CD4-positive, alpha-beta T cell treated with Interleukin-6 at 100 ng/mL for 8 hours (primary cell): ENCODE measurements at places on chromosomes 4 and X.
A peak's percentile ranks its signal among the peaks of the same experiment; 100 is the strongest.

DNA sequence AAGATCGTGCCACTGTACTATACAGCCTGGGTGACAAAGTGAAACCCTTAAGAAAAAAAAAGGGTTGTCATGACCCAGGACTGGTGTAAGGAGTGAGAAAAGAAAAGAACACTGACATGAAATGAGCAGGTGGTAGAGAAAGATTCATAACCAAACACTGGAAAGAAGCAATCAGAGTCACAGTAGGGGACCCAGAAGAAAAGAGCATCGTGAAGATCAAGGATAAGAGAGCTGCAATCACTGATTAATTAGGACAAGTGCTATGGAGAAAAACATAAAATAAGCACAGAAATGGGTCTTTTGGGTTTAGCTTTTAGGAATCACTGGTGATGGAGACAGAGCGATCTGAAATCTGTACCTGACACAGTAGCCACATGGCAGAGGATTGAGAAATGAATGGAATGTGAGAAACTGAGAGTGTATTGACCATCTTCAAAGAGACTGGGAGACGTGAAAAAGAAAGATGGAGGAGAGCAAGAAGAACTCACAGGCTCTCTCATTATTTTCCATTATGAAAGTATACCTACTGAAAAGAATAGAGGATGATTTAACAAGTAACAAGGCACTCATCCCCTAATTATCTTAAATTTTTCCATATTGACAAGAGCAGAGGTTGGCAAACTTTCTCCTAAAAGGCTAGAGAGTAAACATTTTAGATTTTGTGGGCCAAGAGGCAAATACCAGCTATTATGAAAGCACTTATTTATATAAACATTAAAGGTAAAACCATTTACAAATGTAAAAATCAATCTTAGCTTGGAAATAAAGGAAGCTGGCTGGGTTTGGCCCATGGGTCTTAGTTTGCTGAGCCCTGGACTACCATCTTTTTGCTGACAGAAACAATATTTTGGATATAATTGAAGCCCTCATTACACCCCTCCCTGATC lies 7.3 kb downstream of the TMEM154 start:
- no peak for DNase-seq

GRCh38 chrX:77776659-77777058 lies 9.4 kb downstream of the ATRX start:
- DNase-seq, result no peak

DNA sequence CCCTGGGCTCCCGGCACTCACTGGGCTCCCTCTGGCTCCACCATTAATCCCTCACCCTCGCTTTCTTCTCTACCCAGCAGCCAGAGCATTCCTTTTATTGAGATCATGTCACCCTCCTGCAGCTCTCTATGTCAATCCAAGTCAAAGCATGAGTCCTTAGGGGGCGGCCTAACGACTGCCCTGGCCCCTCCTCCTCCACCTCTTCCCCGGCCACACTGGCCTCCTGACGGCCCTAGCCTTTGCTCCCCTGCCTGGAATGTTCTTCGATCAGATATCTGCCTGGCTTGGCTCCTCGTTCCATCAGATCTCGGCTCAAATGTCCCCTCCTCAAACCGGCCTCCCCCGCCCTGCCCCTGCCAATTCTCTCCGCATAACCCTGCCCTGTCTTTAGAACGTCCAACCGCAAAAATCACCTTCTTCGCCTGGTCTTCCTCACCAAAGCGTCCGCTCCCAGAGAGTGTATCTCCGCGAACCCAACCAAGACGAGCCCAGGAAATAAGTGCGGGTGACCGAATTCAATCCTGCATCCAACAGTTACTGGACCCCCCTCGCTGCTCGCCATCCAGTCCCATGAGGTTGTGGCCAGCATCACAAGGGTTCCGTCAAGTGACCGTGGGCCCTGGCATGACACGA lies 722 bp upstream of the PNCK start:
- DNase-seq, result no peak

- no peak for DNase-seq
These were observed 162.0 kb downstream of the RNF150 start for GRCh38 chr4:140971077-140971792.

DNA sequence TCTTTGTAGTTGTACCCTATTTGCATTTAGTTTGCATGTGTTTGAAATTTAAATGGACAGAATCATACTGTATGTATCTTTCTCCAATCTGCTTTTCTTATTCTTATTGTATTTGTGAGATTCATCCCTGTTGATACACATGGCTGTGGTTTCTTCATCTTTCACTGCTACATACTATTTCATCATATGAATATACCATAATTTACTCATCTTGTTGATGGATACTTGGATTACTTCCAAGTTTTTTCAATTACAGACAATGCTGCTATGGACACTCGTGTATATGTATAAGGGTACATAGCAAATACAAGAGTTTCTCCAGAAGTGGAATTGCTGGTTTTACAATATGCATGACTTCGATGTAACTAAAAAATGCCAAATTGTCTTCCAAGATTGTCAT lies 11.8 kb upstream of the KLHL8 start:
- DNase-seq, result no peak

DNA sequence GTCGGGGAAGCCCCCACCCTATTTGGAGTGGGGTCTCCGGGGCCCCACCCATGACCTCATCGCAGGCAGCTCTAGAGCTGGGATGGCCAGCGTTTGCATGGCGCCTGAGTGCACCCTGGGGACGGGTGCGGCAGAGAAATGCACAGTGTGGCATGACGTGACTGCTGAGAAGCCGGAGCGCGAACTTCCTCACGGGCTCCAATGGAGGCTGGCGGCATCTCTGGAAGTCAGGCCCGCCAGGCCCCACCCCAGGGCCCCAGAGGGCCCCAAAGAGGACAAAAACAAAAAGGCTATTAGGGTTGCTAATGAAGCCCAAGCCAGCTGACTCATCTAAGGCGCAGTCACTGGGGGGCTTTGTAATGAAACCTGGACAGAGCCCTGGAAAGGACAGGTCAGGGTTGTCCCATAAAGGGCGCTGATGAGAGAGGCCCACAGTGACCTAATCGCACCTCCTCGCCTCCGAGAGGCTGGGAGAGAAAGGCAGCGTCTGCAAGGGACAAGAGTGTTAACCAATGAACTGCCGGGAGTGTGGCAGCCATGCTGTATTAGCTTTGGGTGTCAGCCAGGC lies 86.0 kb upstream of the C1QTNF7 start:
- no peak for DNase-seq

DNA sequence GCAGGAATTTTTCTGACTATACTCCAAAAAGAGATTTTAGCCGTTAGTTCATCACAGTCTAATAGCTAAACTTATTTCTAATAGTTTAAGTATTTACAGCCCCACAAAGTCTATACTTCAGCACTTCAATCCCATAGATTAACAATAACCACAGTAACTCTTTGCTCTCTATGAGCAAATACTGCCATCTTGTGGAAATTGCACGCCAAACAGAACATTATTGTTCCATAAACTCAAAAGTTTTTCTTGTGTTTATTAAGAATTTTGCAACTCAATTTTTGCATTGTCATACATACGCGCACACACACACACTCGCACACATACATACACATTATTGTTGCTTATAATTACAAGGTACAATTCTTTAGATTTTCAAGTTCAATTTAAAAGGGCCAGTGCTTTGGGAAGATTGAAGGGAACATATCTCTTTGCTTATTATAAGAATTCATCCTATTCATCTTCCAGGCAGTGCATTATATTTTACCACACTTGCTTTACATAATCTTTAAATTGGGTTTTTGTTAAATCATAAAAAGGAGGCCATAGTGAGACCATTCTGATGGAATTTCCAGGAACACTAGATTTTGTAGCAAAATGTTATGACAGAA lies 63.8 kb upstream of the ATOH1 start:
- no peak for DNase-seq

DNA sequence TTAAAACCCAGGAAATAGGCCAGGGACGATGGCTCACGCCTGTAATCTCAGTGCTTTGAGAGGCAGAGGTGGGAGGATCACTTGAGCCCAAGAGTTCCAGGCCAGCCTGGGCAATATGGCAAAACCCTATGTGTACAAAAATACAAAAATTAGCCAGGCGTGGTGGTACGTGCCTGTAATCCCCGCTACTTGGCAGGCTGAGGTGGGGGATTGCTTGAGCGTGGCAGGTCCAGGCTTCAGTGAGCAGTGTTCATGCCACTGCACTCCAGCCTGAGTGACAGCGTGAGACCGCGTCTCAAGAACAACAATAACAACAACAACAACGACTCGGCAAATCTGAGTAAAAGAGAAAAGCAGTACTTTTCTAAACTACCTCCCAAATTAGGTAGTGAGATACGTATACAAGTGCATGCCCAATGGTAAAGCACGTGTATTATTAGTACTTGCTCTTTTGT lies 13.0 kb upstream of the NDUFC1 start:
- DNase-seq, result no peak

- no peak for DNase-seq
These were observed 47.1 kb downstream of the ARHGEF38 start for GRCh38 chr4:105599482-105599881.

DNA sequence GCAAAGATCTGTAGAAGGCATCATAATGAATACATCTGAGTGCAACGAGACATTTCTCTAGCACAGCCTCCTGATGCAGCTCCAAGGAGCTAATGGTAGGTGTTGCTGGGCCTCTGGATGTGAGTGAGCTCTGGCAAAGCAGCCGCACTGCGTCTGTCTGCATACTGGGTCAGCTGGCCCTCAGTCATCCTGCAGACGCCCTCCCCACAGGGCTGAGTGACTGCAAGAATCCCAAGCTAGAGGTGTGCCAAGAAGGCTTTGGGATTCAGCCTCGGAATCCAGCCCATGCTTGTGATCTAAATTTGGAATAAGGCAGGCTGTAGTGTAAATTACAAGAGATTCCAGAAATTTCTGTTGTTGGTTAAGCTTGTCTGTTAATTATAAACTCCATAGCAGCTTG lies 18.5 kb downstream of the HERC3 start:
- DNase-seq, result no peak

GRCh38 chrX:153965406-153965805 lies 6.2 kb downstream of the HCFC1 start:
- DNase-seq, result no peak

DNA sequence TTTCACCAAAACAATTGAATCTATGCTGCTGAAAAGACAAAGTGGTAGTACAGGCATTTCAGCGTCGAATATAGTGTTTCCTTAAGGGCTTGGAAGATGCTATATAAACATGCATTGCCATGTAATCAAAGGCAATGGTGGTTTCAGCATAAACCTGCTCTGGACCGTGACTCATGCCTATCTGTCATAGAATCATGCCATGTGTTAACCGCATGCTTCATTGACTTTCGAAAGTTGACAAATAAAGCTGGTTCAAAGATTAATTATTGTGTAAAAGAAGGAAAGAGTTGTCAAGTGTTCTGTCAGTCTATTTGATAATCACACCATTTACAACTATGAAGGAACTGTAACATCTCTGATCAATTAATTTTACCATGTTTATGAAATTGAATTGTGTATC lies 83.2 kb downstream of the FUNDC1 start:
- DNase-seq, result no peak

DNA sequence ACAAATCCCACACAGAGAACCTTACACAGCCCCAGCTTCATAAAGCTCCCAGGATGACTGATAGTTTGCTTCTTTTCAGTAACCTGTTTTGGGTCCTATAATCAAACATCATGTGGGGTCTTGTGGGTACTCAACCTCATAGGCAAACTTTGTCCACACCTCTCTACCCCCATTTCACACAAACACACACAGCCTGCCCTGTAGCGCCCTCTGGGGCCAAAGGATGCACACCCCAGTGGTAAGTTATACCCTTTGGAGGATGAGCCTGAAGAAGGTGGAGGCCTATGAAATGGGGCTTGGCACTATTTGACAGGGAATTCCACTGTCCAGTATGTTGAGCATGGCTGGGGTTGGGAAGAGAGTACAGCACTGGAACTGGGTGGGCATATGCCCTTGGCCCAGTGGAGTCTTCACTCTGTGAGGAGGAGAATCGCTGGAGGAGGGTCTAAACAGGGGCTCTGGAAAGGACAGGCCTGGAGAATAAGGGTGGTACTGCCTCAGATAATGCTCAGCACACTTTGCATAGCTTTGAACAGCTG lies 30.5 kb upstream of the COL25A1 start:
- no peak for DNase-seq

DNA sequence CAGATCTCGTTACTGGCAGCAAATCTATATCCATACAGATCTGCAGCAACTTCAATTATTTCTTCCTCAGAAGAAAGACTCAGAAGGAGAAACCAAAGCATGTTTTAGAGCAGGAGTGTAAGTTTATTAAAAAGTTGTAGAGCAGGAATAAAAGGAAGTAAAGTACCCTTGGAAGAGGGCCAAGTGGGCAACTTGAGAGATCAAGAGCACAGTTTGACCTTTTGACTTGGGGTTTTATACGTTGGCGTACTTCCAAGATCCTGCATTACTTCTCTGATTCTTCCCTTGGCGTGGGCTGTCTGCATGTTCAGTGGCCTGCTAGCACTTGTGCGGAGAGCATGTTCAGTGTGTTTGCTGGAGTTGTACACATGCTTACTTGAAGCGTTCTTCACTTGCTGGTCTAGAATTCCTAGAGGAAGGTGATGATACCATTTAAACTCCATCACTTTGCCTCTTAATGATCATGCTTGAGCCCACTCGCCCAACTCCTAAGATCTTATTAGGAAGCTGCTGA lies 1114.7 kb upstream of the PABPC4L start:
- no peak for DNase-seq

- DNase-seq, result no peak
These were observed 25.3 kb downstream of the CLNK start for GRCh38 chr4:10659251-10659650.

GRCh38 chr4:80138551-80139538 lies 58.5 kb upstream of the PRDM8 start:
- peak; percentile 83 for DNase-seq

GRCh38 chrX:55815546-55815945 lies 98.0 kb downstream of the RRAGB start:
- no peak for DNase-seq

- no peak for DNase-seq
These were observed 100.7 kb upstream of the AMOT start for GRCh38 chrX:112941209-112941837.

DNA sequence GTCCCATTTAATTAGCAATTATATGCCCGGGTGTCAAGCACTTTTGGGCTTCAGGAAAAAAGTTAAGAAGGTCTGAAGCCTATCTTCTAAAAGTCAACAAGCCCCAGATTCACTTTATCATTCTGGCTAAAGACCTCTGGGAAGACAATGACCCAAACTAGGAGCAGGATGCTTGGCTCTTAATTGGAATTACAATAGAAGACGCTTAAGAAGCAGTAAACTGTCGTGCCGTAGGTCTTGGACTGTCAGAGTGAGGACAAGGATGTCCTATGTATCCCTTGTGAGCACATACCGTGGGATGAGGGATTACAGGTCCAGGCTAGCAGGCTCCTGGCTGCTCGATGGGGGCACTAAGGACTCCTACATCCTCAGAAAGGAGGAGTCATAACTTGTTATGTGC lies 3.2 kb upstream of the ARHGAP36 start:
- no peak for DNase-seq
